ENCODE measurements at places on chromosomes 2 and 18. TPM values are rescaled to one million over a fixed set of nuclear protein-coding genes. Genes with fewer than 3 reads are reported as not detected.

The DDX1 gene
- total RNA-seq = 86.3 TPM

The IAH1 gene
- total RNA-seq = 49.2 TPM

The APCDD1 gene
- 9.8 TPM for total RNA-seq

The DNAJC5G gene
- not detected for total RNA-seq

Measured in temporal lobe (tissue), 4 donors.